Stimulated activated CD8-positive, alpha-beta memory T cell treated with anti-CD3 and anti-CD28 coated beads, Interleukin-7, amount 100 ng/mL, for 24 hours (primary cell): ENCODE measurements at places on chromosomes 16 and 17.

DNA sequence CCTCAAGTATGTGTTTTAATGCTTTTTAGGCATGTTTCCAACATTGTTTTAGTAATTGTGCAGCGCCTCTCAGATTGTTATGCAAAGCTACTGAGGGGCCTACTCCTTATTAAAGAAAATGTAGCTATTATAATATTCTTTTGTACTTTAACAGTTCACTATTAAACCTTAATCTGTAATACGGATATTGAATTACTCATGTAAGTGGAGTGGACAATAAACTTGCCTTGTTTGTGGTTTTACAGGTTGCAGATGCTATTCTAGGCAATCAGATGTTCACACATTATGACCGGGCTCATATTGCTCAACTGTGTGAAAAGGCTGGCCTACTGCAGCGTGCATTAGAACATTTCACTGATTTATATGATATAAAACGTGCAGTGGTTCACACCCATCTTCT is 41.0 kb downstream of the PTRH2 start:
- no peak for DNase-seq

GRCh38 chr17:33381201-33381600 is 88.1 kb upstream of the ASIC2 start:
- no peak for DNase-seq

- DNase-seq, result no peak
These were observed 10.9 kb downstream of the DNAAF8 start for GRCh38 chr16:4745274-4745569.

GRCh38 chr17:65633146-65633881 is 71.9 kb upstream of the AXIN2 start:
- DNase-seq, result no peak

DNA sequence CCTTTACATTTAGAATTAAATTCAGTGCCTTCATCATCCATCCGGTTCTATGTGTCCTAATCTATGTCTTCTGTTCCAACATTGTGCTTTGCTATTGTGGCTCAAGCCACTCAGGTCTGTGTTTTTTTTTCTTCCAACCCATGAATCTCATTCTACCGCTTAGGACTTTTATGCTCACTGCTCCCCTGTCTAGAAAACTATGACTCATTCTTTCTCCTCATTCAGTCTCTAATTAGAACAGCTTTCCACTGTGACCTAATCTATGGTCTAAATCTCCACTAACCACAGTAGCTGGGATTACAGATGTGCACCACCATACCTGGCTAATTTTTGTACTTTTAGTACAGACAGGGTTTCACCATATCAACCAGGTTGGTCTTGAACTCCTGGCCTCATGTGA is 418.7 kb downstream of the KCNJ2 start:
- DNase-seq, result no peak

DNA sequence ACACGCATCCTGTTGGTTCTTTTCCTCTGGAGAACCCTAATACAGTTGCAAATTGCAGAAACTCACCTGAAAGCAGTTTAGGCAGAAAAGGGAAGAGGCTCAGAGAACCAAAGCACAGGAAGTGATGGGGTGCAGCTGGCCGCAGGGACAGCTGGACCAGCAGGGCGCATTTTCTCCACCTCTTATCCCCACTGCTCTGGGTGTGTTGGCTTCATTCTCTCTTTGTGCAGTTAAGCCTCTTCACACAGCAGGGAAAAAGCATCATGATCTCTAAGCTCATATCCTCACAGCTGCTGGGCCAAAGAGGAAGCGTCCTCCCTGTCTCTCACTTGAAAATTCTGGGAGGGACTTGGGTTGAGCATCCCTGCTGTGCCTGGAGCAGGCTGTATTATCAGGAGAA is 20.0 kb upstream of the LRRC75A start:
- DNase-seq, result no peak

GRCh38 chr17:39677542-39678339 is 9.5 kb downstream of the PNMT start:
- no peak for DNase-seq

GRCh38 chr17:6660101-6660500 is 8.5 kb downstream of the C17orf100 start:
- DNase-seq, result no peak

DNA sequence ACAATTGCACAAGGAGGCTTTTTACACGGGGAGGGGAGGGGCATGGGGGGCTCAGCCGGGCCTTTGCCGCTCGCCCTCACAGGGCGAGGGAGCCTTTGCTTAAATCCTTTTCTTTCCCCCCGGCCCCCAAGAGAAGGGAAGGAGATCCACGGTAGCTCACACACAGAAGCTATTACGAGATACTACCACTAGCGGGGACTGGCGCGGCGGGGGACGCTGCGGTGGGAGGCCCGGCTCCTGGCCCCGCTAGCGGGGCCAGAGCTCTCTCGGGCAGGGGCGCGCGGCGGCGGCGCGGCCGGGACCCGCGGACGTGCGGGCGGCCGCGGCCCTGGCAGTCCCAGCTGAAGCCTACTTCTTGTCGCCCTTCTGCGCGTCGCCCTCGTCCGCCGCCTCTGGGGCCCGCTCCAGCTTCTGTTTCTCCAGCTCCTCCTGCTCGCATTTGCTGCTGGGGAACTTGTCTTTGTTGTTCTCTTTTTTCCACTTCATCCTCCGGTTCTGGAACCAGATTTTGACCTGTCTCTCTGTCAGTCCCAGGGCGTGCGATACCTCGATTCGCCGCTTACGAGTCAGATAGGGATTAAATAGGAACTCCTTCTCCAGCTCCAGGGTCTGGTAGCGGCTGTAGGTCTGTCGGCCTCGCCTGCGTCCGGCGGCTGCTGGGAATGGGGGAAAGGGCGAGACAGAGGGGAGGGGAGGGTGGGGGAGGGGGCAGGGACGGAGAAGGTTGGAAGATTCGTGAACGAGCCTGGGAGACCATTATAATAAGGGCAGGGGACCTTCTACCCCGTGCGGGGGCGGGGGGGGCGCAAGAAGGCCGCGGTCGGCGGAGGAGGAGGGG is 2.0 kb downstream of the HOXB8 start:
- DNase-seq, result no peak

- DNase-seq, result no peak
These were observed 1.0 kb upstream of the SLC12A4 start for GRCh38 chr16:67969254-67970039.

DNA sequence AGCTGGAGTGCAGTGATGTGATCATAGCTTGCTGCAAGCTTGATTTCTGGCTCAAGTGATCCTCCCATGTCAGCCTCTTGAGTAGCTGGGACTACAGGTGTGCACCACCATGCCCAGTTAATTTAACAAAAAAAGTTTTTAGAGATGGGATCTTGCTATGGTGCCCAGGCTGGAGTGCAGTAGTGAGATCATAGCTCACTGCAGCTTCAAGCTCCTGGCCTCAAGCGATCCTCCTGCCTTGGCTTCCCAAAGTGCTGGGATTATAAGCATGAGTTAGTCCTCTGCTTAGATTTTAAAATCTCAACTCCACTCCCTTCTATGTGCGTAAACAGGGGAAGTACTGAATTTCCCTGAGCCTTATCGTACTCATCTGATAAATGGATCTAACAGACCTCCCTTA is 6.3 kb downstream of the RABEP2 start:
- DNase-seq, result no peak
